ENCODE measurements at places on chromosomes 5 and 9. TPM values are rescaled to one million over a fixed set of nuclear protein-coding genes. Genes with fewer than 3 reads are reported as not detected.
A peak's percentile ranks its signal among the peaks of the same experiment; 100 is the strongest.

The ACTBL2 gene
- not detected for polyA plus RNA-seq

The TMC1 gene
- 0.67 TPM for polyA plus RNA-seq

The FCN1 gene
- 3.5 TPM for polyA plus RNA-seq

The CDX1 gene
- polyA plus RNA-seq = not detected

The ARAP3 gene
- 10.0 TPM for polyA plus RNA-seq

GRCh38 chr5:134524272-134524825 lies 1.1 kb upstream of the JADE2 start:
- no peak for DNase-seq

DNA sequence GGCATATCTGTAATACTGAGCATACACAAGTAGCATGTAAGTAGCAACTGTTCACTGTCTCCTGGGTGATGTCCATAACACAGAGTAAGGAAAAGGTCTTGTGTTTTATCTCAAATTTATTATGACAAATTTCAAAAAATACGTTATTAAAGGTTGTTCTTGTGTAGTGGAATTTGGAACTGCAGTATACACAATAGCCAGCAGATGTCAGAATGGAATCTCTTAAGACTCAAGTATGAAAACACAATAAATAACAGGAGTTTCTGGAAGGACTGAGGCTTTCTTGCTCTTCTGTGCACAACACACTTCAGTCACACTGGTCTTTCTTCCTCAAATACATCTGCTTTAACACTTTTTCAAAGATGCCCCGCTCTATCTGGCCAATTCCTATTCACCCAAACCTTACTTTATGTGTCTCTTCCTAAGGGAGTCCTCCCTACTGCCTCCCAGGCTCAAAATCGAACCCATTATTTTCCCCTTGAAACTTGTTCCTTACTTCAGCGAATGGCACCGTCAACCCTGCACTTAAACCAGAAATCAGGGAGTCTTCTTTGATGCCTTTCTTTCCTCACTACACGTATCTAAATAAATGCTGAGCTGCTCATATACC lies 6.5 kb upstream of the FBXO10 start:
- DNase-seq = peak; percentile 64

DNA sequence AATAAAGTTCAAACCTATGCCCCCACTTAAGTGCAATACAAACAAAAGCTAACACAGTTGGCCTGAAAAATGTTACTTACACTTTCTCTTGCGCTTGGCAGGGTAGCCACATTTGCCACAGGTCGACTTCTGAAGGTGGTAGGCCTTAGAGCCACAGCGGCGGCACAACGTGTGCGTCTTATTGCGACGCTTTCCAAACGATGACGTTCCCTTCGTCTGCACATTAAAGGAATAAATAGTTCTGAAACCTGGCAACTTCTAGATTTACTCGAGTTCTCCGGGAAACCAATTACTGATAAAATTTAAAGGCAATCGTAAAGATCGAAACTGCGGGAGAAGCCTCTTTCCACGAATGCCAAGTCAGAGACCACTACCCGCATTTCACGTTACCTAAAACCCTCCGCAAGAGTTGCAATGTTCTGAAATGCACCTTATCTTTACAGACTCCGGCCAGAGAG lies 602 bp downstream of the RPL37 start:
- no peak for DNase-seq

DNA sequence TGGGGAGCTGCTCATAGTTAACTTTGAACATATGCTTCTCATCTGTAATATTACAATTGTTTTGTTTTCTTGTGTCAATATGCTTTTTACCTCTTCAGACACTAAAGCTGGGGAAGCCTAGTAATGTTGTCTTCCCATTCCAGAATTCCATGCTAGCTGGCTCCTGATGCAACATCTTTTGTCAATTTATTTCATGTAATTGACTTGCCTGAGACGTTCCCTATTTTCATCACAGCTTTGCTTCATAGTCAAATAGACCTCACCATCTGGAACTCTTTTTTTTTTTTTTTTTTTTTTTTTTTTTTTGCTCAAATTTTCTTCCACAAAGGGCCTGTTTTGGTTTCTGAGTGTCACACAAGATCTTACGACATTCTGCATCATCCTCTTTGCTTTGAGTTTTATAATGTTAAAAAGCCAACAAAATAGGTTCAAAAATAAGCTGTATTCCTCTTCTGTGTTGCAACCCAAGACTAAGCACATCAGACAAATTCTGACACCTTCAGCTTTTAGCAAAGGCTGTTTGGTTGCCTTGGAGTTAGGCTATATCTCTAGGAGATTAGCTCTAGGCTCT lies 235.2 kb downstream of the NR3C1 start:
- DNase-seq = peak; percentile 55

DNA sequence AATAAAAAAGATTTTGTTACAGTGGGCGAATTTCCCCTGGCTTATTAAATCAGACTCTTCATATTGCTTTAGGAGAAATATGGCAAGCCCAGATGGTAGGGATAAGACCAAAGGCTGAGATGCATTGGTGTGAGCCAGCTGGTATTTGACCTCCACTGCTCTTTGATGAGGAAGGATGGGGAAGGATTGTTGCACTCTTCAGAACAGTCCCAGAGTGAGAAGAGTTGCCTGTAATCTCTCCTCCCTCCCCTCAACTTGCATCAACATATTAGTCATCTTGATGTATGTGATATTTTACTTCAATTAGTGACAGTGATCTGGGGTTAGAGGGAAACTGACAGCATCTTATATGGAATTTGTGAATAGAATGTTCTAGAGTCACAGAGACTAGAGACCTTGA lies 136.6 kb downstream of the ADAMTS12 start:
- DNase-seq = no peak

- no peak for DNase-seq
Measured at GRCh38 chr9:99015890-99016289, 72.2 kb downstream of the COL15A1 start.

DNA sequence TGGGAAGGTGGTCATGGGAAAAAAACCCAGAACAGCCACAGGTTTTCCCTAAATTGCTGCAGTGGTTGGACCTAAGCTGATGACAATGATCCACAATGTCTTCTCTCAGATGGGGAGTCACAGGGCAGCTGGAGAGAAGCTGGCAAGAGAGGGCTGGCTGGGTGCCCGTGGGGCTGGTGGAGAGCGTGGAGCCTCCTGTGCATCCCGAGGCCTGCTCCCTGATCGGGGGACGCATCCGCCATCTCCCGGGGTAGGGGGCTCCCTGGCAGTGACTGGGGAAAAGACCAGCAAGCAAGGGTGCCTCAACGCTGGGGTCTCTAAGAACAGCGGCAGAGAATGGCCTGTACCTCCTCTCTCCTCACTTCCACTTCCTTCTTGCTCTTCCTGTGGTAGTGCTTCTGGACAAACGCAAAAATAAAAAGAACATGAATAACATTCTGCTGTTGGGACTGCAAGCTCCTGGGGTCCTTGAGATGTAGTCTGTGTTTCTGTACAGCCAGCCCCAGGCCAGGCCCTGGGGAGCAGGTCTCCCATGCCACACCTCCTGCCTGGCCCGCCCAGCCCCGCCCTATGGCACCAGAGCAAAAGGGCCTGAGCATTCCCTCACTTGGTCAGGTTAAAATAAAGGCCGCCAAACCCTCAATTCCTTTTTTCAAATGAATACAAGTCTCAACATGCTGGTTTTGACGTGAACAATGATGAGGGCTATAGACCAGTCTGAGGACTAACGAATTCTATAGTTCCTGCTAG lies 7.0 kb upstream of the MRNIP start:
- DNase-seq = no peak

DNA sequence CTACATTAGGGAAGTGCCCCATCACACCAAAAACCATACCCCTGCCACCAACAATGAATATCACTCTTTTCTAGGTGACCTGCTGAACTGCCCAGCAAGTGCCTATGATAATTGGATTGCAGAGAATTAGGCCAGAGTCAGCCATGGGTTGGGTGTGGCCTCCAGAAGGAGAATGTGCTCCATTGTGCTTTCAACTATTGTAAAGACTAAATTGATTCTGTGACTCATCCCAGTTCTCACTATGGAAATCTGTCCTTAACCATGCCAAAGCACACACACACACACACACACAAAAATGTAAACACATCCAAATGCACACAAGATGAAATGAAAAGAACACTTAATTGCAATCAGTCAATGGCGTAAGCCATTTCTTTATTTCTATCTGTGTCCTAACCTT lies 25.7 kb downstream of the DRD1 start:
- no peak for DNase-seq

GRCh38 chr5:2300861-2301574 lies 418.3 kb upstream of the IRX4 start:
- DNase-seq = no peak

- no peak for DNase-seq
Measured at GRCh38 chr5:164375051-164375450, 869.6 kb downstream of the MAT2B start.

DNA sequence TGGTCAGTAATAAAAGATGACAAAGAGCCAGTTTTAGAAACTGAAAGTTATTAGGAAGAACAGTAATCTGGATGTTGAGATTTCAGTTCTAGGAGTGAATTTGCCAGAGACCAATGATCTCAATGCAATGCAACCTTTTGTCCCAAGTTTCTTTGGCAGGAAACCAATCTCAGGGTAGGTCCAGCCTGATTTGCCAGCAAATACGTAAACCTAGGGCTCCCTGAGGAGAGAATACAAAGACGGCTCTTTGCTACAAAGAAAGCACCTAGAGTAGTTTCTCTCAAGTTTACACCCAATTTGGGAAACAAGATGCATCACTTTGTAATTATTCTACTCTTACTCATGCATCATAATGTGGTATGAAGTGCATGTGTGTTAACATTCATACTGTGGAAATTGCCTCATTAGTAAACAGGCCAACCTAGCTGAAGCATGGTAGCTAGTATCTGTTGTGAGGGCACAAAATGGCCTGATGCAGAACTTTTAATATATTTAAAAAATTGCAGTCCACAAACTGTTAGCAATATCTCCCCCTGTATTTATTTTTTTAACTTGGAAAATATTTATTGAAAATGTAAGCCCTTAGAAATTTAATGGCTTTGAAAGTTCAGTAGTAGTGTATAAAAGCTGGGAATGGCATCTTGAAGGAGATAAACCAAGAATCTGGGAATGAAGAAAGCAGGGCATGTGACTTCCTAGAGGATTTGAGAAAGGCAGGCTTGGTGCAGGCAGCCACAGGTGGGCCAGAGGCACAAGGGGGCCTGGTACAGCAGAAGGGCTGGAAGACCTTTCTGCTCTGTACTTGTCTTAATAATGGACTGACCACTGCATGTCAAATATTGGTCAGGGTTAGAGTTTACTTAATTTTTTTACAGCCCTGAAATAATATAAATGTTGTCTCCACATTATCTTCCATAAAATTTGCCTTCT lies 59.5 kb downstream of the MAST4 start:
- DNase-seq = peak; percentile 32

DNA sequence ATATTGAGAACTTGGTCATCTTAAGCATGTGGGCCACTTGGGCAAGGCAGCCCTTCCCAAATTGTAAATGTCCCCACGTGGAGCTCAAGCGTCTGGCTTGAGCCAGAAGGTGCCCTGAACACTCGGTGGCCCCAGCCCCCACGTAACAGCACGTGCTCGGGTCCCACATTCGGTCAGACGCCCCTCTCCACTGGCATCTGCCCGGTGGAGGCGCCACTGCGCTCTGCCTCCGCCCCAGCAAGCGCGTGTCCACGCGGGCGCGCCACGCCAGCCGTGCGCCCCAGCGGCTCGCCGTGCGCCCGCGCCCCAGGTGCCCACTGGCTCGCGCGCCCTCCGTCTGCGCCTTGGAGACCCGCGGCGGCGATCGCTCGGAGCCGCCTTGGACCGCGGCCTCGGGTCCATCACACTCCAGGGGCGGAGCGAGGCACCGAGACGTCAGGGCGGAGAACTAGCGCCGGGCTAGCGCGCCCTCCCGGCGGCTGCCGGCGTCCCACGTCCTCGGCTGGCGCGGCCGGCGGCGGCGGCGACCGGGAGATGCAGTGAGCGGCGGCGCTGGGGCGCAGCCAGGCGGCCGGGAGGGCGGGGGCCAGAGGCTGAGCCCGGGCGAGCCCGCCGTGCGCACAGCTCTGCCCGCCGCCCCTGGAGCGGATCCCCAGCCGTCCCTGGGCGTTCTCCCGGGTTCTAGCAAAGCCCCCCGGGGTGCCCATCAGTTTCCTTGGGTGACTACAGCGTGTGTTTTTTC lies at the start of gene PALM2AKAP2:
TSS of gene PALM2AKAP2 (plus strand) at position 488 of the 742 bp plus-strand sequence. CDS start 291 bp downstream, outside the sequence.
- peak; percentile 74 for DNase-seq

GRCh38 chr5:154138701-154139100 lies 51.8 kb upstream of the GALNT10 start:
- no peak for DNase-seq

GRCh38 chr5:115758356-115758755 lies 58.1 kb downstream of the CDO1 start:
- DNase-seq = no peak

DNA sequence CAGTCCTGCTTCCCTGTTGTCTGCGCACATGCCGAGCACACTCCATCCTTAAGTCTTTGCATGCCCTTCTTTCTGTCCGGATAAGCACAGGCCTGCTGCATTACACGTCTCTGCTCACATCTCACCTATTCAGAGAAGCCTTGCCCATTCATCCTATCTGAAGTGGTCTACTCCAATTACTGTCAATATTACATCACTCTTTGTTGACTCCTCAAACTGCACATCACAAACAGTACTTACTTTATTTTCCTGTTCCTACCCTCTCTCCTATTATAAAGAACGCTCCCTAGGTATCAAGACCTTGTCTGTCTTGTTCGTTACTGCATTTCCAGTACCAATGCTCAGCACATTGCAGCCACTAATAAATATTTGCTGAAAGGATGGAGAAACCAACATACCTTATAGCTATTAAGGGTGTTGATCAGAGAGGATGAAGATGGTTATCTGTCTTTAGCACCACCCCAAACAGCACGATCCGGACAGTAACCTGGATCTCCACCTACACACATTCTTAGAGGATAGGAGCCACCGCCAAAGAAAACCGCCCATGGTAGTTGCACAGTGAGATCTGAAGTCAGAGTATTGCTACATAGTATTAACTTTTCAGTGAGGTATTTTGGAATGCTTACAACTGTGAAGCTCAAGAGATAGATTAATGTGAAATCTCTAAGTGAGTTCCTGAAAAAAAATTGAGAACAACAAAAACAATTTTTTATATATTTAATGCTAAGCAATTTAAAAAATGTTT lies 1.6 kb upstream of the PRRC1 start:
- no peak for DNase-seq

DNA sequence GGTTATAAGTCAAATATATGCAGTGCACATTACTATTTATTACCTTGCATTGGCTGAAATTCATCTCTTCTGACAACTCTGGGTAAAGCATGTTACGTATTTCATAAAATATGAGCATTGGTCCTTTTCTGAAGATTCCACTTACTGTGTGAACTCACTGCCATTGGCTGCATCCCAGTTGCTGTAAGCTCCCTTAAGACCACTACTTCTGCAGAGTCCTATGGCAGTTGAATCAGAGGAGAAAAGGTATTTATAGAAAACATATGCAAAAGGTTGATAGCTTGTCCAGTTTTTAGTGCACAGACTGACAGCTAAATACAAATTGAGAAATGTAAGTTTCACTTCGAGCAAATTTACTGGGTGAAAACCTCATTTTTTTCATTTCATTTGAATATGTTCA lies 394.6 kb upstream of the ARRDC3 start:
- peak; percentile 60 for DNase-seq

DNA sequence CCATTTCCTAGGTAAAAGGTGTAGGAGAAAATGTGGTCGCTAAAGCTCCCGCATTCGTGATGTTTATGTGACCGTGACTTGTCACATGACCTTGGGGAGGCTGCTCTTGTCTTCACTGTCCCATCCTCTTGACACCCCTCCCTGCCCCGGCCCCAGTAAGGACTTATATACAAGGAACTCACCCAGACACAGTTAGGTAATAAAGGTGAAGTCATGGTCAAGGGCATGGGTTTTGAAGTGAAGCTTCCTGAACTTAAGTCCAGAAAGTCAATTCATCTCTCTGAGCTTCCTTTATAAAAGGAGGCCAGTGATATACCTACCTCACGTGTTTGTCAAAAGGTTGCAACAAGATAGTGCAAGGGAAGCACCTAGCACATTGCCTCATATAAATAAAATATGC lies 17.6 kb downstream of the FGF1 start:
- no peak for DNase-seq
